Femur (tissue), 1 donor: ENCODE measurements at places on chromosomes 12 and 14.

DNA sequence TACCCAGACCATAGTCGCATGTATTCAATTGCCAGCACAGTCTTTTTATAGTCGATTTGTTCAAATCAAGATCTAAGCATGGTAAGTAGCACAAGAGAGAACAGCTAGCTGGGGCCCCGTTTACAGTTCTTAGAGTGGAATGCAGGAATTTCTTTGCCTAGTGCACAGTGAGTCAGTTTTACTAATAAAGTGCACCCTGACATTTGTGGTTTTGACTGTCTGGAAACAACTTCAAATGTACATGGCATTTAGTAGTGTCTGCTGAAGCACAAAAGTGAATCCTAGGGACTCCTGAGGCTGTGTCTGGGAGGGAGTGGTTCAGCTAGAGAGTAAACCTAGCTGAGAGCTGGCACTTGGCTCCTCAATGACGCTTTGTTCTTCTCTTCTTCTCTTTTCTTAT lies 64.9 kb downstream of the TMX1 start:
- DNase-seq: no peak

DNA sequence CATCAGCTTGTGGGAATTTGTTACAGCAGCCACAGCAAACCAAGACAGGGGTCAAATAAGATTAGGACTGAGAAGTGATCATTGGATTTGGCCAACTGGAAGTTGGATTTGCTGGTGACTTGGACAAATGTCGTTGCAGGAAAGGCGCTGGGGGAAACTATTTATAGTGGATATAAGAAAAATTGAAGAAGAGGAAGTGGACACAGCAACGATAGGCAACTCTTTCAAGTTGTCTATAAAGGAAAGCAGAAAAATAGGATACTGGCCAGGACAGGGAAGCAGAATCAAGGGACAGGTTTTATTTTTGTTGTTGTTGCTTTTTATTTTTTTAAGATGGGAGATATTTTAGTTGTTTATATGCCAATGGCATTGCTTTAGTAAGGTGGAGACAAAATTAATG lies 56.2 kb upstream of the RTRAF start:
- DNase-seq: no peak

- no peak for DNase-seq
Observed at GRCh38 chr14:21034707-21035106, at the start of gene RNASE13. Gene RNASE13 (minus strand): TSS chr14:21034807. CDS start chr14:21034288, 519 bp downstream.

GRCh38 chr14:96225745-96226151 lies 21.1 kb downstream of the BDKRB2 start:
- peak; percentile 79 for DNase-seq

DNA sequence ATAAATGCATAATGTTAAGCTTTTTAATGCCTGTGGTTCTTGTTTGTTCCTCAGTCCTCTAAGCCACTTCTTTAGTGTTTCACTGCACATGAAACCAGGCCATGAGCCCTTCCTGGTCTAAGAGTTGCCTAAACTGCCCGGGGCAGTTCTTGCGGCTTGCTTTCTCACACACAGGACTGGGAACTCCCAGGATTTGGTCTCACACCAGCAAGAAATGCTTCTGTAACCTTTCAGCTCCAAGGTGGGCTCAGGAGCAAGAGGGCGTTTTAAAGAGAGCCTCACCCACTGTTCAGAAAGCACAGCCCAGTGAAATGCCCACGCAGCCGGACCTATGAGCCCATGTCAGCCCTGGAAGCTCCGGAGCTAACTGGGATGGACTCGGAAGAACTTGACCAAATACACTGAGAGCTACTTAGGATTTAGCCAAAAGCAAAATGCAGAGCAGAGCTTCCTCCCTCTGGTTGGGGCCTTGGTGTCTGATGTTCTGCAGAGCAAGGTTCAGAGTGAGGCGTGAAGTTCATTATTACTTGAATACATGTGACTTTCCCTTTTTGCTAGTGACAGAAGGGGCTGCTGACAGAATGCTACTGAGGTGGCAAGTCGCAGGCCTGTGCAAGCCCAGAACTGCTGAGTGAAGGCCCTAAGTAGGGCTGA lies 23.4 kb downstream of the SLC25A29 start:
- no peak for DNase-seq

GRCh38 chr12:103457471-103457870 lies 38.3 kb downstream of the C12orf42 start:
- no peak for DNase-seq

DNA sequence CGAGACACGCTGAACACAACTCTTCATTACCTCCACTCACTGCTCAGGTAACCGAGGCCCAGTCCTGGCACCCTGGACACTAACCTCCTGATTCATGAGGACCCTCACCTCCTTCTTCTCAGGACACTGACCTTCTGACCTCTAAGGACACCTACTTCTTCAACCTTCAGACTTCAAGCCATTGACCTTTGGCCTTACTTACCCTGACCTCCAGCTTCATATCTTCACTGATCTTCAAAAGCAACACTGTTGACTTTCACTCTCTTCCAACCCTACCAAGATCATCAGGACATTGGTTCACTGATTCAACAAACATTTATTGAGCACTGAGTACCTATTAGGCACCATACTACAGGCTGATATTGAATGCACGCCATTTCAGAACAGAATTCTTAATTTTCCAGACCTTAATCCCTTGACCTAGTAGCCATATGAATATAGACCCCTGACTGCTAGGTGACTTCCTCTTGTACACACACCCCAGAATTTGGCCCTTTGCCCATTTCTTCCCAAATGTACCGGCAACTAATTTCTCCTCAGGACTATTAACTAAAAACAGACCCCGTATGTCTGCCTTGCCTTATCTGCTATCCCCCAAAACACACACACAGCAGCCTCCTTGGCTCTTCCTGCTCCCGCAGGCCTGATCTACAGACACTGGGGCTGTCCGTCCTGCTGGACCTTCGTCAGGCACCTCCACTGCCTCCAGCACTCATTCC lies 5.8 kb downstream of the ARHGEF40 start:
- no peak for DNase-seq

GRCh38 chr12:122851820-122852219 lies 16.6 kb downstream of the HIP1R start:
- peak; percentile 16 for DNase-seq

DNA sequence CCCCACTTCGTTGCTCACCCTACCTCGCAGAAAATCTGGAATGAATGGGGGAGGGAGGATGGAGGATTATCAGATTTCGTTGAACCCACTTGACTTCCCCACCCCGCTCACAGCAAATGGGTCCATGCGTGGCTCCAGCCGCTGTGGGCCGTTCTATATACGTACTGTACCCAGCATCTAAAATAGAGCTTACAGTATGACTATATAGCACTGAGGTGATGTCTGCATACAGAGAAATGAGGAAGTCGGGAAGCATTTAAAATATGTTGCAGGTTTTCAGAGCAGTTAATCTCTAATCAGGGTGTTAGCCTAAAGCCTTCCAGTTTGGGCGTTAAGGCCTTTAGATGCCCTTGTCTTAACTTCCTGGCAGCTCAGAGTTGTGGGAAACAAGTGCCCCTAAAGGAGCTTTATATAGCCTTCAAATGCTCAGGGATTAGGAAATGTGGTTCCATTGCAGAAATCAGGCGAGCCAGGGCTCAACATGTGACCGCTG lies 1.4 kb downstream of the BICDL1 start:
- DNase-seq: no peak

GRCh38 chr12:69094606-69095216 lies 144.7 kb upstream of the CPSF6 start:
- no peak for DNase-seq

- no peak for DNase-seq
Observed at GRCh38 chr14:38611928-38612327, 356.0 kb upstream of the CLEC14A start.

- DNase-seq: no peak
Observed at GRCh38 chr14:63956326-63956725, 103.5 kb downstream of the SYNE2 start.
